ENCODE measurements at places on chromosomes 5 and 9.

- no peak for DNase-seq
Observed at GRCh38 chr5:65900746-65901145, 25.6 kb upstream of the ERBIN start.

- DNase-seq = no peak
Observed at GRCh38 chr5:166942948-166943347, 1348.5 kb upstream of the WWC1 start.

GRCh38 chr5:172064766-172065165, 58.3 kb upstream of the FBXW11 start:
- no peak for DNase-seq

DNA sequence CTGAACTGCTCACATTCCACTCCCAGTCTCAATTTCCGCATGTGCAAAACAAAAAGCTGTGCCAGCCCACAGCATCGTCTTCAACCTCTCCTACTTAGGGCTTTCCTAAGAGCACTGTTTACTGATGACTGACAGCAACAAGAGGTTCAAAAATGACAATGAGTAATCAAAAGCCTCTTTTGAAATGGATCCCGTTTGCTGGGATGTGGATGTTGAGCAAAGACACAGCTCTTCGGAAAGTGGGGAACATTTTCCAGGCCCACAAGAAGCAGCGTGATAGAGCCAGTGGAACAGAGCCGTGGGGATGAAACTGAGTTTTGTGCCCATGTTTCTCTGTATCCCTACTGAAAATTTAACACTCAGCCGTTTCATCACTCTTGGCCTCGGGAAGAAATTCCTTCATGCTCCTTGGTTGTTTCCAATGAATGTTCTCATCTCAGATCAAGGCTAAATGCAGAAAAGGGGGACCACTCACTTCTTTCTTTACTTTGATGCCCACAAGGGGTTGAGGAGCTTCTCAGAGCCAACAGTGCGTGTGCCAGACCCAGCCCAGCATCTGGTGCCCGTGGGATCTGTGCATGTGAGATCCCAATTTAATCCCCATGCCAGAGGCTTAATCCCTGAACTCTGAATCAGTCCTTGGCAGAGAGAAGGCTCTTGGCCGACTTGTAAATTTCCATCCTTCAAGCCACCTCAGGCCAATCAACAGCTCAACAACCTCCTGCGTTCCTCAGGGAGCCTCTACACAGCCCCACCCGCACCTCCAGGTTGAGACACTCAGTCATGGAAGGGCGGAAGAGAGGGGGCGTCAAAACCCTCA, 230.2 kb upstream of the DAPK1 start:
- DNase-seq = peak; percentile 63

GRCh38 chr5:64918083-64918482, 149.4 kb downstream of the CWC27 start:
- DNase-seq = no peak

GRCh38 chr9:127763918-127764384, 14.5 kb downstream of the SH2D3C start:
- no peak for DNase-seq

DNA sequence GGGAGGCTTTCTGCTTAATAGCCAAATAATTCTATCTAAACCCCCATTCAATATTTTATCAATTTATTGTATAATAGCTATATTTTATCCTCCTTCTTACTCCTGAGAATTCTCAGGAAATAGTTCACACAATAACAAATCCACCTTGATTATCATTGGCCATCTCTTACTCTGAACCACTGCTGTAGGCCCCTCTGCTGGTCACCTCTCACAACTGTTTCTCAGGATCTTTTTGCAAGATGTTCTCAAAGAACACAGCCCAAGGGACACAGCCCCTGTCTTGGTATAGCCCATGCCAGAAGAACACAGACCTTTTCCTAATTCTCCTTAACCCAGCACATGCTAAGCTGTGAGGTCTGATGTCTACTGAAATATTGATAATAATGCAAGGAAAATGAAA, 74.9 kb upstream of the HTR4 start:
- DNase-seq = no peak

DNA sequence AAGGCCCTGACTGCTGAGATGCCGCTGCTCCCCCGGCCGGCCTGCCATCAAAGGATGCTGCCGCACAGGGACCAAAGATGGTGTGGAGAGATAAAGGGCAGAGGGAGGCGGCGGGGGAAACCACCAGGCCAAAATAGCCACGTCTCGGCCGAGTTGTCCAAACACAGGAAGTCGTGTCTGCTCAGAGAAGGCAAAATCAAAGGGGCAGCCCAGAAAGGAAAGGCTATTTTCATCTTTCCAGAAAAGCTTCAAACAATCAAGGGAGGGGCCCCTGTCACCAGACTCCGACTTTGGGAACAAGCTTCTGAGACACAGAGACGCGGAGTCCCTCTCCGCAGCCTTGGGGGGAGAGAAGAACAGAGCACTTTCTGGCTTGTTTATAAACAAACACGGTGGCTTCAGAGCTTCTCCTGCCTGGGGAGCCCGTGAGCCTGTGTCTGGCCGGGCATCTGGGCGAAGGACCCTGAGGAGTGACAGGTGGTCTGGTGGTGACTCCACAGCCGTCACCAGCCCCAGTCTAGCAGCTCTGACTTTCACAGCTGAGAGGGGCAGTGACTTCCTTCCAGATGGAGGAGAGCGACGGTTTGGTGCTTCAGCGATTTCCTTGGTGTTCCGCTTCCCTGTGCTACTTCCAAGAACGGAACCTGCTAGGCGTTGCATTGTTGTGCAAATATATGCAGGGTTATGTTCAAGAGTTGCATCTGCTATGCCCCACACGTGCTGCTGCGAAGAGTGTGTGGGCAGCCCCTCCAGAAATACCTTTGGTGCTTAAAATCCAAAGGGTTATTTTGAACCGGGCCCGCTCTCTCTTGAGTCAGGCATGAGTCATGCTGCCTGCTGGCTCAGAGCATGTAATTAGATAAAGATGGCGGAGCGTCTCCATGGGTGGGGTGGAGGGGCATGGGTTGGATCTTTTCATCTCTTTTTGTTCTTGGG, 24.0 kb downstream of the ADAMTSL2 start:
- peak; percentile 30 for DNase-seq

DNA sequence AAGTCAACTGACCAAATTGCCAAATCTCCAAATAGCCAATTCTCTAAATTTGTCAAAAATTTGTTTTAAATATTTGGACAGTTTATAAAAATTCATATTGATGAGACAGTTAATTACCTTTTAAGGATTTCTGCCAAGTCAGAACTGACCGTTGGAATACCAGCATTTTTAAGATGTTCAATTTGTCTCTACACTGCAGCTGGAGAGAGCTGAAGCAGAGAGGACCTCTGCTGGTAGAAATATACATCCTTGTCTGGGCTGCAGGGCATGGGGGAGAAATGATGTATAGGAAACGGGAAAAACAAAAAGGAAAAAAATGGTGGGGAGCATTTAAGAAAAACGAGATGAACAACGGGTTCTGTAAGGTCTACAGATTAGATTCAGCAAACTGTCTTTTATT, 16.8 kb downstream of the NR6A1 start:
- no peak for DNase-seq

Measured in skeletal muscle cell (primary cell).